ELR (cell line): ENCODE measurements at places on chromosomes 3 and 15.

- peak; percentile 18 for DNase-seq
These were observed 18.1 kb upstream of the SLC7A14 start for GRCh38 chr3:170603770-170604510.

DNA sequence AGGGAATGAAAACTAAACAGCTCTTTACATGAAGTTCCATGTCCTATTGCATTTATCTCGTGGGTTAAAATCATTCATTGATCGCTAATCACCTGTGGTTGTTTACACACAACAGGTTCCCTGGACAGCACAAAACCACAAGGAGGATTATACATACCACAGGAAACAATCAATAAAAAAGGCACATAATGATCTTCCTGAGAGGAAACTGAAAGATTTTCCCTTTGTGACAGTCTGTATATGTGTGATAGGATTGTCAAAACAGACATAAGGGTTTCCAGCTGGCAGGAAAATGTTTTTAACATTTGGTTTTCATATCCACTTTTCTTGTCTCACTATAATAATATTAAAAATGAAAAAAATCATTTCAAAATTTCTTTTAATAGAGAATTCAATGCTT lies 541.8 kb downstream of the NLGN1 start:
- DNase-seq, result no peak

GRCh38 chr3:150766742-150767141 lies 3.8 kb upstream of the SIAH2 start:
- DNase-seq, result no peak

DNA sequence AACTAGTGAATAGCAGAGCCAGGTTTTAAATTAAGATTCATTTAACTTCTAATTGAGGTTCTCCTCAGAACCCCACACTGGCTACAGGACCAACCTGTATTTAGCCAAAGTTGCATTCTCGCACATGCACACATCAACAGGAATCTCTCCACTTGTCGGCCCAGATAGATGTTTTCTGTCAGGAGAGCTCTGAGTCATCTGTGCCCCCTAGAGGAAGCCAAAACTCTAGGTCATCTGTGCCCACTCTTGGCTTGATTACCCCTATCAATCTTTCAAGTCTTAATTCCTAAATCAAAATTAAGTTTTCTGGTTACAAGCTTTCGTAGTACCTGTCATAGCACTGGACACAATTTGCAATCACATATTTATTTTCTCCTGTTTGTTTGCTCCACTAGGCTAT lies 104.9 kb upstream of the EOMES start:
- DNase-seq, result no peak

GRCh38 chr3:108292450-108292849 lies 3.9 kb upstream of the HHLA2 start:
- DNase-seq, result no peak

- peak; percentile 40 for DNase-seq
These were observed 85.0 kb upstream of the CBLB start for GRCh38 chr3:105953831-105954230.

GRCh38 chr3:53941950-53942349 lies 50.3 kb upstream of the SELENOK start:
- DNase-seq, result no peak

DNA sequence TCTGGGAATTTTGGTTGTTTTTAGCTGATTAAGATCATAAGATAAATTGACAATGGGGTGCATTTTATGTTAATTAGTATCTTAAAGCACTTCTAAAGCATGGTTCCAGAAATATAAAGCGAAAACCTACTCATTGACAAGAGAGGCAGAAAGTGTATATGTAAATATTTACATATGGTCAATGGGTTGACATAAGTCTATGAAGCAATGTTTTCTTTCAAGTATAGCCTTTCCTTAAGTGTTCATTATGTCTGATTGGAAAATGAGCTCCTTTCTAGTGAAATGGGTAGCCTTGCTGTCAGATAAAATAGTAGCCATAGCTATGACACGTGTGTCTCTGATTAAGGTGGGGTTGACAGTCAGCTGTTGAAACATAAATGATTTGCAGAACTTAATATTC lies 365.2 kb upstream of the AGTR1 start:
- no peak for DNase-seq

- DNase-seq, result no peak
These were observed 329.7 kb upstream of the TLE3 start for GRCh38 chr15:70427167-70428120.

- no peak for DNase-seq
These were observed 12.6 kb upstream of the SLC25A26 start for GRCh38 chr3:66208189-66208588.

GRCh38 chr3:48151058-48151806 lies 37.0 kb downstream of the CDC25A start:
- DNase-seq, result peak; percentile 81

DNA sequence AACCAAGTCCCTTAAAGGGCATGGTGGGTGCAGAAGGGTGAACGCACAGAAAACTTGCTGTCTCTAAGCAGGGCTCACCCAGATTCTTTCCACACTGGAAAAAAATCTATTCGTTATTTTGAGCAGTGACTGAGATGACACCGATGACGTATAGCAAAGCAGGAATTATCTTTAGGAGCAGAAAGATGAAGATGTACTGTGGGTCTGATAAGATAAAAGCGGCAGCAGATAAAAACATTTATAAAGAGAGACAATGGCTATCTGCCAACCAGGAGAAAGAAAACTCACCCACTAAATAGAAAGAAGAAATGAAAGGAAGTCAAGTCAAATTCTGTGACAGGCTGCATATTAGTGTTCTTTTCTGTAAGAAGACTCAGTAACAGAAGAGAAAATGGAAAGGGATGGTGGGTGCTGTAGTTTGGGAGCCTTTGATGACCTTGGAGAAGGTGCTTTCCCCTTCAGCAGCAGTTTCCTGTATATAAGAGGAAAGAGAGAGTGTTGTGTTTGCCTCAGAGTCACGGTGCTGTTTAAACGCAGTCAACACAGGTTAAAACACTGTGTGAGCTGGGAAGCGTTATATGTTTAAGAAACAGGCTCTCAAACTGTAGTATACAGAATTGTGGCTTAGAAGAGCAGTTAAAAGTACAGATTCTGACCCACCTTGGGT lies 111.6 kb downstream of the AQP9 start:
- DNase-seq, result no peak

GRCh38 chr3:31173118-31173718 lies 278.8 kb upstream of the GADL1 start:
- DNase-seq, result no peak

DNA sequence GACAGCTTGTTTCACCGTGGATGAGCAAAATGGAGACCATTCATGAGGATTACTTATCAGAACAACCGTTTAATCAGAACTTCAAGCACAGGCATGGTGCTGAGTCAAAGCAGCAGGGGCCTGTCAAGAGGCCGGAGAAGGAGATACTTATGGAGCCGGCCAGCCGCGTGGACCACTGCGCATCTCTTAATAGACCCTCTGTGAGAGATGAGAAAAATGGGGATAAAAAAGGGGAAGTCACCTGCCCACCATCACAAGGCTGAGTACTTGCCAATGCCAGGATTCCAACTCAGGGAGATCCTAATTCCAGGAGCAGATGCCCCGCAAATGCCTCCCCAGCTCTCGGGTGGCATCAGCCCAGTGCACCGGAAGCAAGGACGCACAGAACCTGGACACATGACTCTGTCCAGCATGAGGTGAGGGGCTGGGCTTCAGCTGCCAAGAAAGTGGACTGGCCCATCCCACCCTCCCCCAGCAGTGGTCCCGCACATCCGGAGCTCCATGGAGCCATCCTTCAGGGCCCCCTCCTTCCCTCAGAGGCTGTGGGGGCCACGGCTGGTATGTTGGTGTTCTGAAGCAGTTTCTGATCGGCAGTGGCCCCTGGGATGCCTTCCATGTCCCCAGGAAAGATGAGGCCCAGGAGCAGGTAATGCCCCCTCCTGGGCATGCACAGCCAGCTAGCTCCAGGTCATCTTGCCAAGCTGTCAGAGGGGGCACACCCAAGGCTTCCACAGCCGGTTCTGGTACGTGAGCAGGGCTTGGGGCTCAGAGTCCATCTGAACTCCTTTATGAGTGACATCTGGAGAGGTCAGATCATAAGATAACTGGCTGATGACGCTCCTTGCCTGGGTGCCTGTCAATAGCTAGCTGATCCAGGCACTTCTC lies 143.8 kb downstream of the ATP10A start:
- DNase-seq, result no peak

GRCh38 chr15:85639752-85640381 lies 154.9 kb downstream of the KLHL25 start:
- peak; percentile 71 for DNase-seq

DNA sequence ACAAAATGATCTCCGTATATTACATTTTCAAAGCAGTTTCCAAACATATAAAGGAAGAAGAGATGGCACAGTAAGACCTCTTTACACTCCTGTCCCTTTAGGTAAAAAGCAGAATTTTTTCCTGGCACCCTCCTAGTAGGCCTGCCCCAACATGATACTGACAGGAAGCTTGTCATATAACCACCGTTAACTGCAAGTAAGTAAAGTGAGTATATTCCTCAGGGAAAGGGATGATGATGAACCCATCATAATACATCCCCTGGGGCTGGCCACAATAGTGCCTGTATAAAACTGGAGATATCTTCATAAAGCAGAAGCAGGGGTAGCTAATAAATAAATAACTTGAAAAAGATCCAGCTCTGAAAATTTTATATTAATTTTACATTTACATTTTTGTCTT lies 893.0 kb downstream of the DIPK2A start:
- DNase-seq, result no peak

GRCh38 chr3:78569804-78570203 lies 1198.0 kb downstream of the ROBO1 start:
- DNase-seq, result no peak

GRCh38 chr3:42175386-42176240 lies 84.5 kb downstream of the TRAK1 start:
- no peak for DNase-seq

GRCh38 chr15:68276668-68277067 lies 877 bp upstream of the FEM1B start:
- DNase-seq, result no peak

DNA sequence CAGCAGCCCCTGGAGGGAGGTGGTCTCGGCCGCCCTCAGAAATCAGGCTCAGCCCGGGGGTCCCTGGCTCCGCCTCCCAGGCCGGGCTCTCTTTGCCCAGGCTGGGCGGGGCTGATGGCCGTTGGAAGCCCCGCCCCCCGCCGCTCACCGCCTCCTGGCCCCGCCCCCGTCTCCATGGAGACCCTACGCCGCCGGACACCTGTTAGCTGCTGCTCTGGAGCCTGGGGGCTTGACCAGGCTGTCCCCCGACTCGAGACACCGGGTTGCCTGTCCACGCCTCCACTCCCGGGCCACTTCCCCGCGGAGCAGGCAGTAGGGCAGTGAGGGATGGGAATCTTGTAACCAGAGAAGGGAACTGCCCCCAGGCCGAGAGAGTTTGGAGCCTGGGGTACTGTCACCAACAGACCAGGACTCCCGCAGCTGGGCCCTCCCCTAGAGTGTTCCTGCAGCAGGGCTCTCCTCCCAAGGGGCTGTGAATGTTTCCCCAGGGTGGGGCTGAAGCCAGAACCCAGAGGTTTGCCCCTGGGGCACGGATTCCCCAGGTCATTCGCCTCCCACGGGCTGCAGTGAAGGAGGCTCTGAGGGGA lies 27.8 kb upstream of the RPL32 start:
- DNase-seq, result no peak

DNA sequence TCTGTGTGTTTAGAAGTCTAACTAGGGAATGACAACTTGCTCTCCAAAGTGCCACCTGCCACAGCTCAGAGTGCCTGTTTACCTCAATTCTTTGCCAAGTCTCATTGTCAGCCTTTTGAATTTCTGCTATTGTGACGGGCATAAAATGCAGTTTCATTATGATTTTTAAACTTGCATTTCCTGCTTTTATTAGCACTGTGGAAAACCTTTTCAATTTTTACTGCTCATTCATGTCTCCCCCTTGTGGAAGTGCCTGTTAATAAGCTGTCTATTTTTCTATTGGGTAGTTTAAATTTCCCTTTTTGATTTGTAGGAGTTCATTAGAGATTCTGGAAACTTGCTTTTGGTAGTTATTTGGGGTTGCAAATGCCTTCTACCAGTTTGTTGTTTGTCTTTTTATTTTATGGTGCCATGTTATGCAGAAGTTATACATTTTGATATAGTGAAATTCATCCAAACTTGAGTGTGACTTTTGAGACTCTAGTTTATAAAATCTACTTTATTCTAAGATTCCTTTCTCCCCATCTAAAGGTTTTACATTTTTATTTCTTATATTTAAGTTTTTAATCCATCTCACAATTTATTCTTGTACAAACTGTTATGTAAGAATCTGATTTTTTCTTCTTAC lies 53.9 kb upstream of the FRMD4B start:
- DNase-seq, result peak; percentile 43

GRCh38 chr3:58720526-58720925 lies 54.0 kb upstream of the FAM3D start:
- DNase-seq, result no peak

DNA sequence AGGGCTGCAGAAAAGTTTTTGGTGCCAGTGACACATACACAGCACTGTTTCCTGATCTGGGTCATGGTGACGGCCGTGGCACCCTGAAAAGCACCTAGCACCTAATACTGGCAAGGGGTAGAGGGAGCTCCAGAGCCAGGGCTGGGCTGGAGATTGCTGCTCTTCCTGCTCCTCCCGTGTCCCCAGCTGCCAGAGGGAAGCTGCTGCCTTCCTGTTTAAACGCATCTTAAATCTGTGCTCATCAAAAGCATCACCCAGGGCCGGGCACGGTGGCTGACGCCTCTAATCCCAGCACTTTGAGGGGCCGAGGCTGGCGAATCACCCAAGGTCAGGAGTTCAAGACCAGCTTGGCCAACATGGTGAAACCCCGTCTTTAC lies 156.7 kb upstream of the MEF2A start:
- DNase-seq, result peak; percentile 72
